ENCODE measurements at places on chromosomes 6 and 20.

DNA sequence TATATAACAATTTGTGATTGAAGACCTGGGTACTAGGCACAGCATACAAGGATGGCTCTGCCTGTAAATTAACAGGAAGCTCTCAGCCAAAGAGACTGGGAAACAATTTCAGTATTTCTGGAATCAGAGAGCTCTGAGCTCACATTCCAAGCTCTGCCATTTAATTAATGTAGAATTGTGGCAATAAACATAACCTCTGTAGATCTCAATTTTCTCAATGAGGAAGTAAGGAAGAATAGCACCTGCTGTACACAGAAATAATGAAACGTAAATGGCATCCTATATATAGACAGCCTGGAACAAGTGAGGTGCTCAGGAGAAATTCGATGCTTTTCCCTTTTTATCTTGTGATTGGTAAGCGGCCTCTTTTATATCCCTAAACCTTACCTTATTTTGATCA, 538.5 kb upstream of the JAG1 start:
- DNase-seq = no peak

DNA sequence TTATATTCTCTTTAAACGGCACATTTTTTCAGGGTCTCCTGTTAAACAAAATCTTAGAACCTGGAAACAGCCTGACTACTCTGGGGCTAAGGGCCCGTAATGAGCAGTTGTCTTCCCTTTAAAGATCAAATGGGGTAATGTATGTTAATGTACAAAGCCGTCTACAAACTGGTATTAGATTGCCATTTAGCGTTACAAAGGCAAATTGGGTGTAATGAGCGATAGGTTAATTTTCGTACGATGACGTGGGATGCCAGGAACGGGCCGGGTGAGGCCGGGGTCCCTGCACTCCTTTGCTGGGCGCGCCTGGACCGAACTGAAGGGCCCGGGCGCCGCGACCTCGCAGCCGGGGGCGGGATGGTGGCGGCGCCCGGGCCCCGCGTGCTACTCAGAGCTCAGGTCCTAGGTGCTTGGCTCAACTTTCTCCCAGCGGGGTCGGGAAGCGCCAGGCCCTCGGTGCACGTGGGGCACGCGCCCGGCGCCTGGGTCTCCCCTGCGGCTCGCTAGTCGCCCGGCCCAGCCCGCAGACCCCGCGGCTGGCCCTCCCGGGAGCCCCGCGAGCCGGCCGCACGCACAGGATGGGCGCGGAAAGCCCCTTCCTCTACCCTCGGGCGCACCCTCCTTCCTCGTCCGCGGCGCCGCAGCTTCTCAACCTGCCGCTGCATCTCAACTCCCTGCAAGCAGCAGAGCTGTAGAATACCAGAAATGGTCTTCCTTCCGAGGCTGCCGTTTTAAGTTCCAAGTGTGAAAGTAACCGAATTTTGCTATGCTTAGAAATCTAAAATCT, 5.9 kb downstream of the NKX2-4 start:
- no peak for DNase-seq

GRCh38 chr6:38095054-38095453, 275.5 kb downstream of the ZFAND3 start:
- DNase-seq = peak; percentile 71

GRCh38 chr6:144646093-144647056, 361.2 kb downstream of the UTRN start:
- DNase-seq = peak; percentile 23

- DNase-seq = no peak
Observed at GRCh38 chr6:39873439-39873838, 60.8 kb downstream of the MOCS1 start.
